ENCODE measurements at places on chromosomes 3 and 15. TPM values are rescaled to one million over a fixed set of nuclear protein-coding genes. Genes with fewer than 3 reads are reported as not detected.

Gene SPINK8
- total RNA-seq = not detected

Gene DUOXA2
- not detected for total RNA-seq

Gene BFSP2
- total RNA-seq = not detected

Gene CRBN
- total RNA-seq = 42.6 TPM

Gene IL5RA
- not detected for total RNA-seq

Gene NEO1
- 25.5 TPM for total RNA-seq

Gene SLC9C1
- not detected for total RNA-seq

Gene SEMA6D
- 12.1 TPM for total RNA-seq

Gene CACNA2D3
- 0.46 TPM for total RNA-seq

Gene CP
- 0.32 TPM for total RNA-seq

Gene RTP3
- not detected for total RNA-seq

Gene GABRG3
- 0.19 TPM for total RNA-seq

Gene CLDND1
- total RNA-seq = 93.2 TPM

Gene SLC22A14
- total RNA-seq = 0.47 TPM

Gene RASGRP1
- total RNA-seq = 0.26 TPM

Gene ATP8B4
- not detected for total RNA-seq

Gene IGF1R
- 154 TPM for total RNA-seq

Gene SERPINI1
- 1.3 TPM for total RNA-seq

Gene ARPP21
- total RNA-seq = 3.5 TPM

Gene COLQ
- total RNA-seq = 2.6 TPM

Gene ZIC1
- total RNA-seq = 89.9 TPM

Gene C3orf18
- total RNA-seq = 2.2 TPM

Gene C3orf22
- not detected for total RNA-seq

Gene RLBP1
- total RNA-seq = not detected

Gene TMEM115
- total RNA-seq = 69.0 TPM

Gene GRM2
- total RNA-seq = 0.32 TPM

Gene PAK6
- not detected for total RNA-seq

Gene SHF
- total RNA-seq = 15.7 TPM

Gene ATR
- 27.1 TPM for total RNA-seq

Gene CCR8
- total RNA-seq = not detected

Gene ZNF620
- 4.8 TPM for total RNA-seq

Gene TNFAIP8L3
- 0.35 TPM for total RNA-seq

Gene ITIH1
- total RNA-seq = not detected

Gene CALML4
- 1.8 TPM for total RNA-seq

Gene EFCC1
- 0.13 TPM for total RNA-seq

Gene ZNF80
- total RNA-seq = not detected

Gene RASL12
- total RNA-seq = 0.73 TPM

Gene COL6A5
- not detected for total RNA-seq

Gene RAMAC
- 23.8 TPM for total RNA-seq

Gene ITGA11
- 1,161 TPM for total RNA-seq

Gene ENTPD3
- not detected for total RNA-seq

Gene AHSG
- total RNA-seq = not detected

Gene NGRN
- 94.8 TPM for total RNA-seq

Gene ZMAT3
- 99.0 TPM for total RNA-seq

Gene SNTN
- not detected for total RNA-seq

Gene TTLL13
- total RNA-seq = not detected

Gene GOLGA6L7
- not detected for total RNA-seq

All from osteocyte (in vitro differentiated cells).